ENCODE measurements at places on chromosomes 5 and 9.

DNA sequence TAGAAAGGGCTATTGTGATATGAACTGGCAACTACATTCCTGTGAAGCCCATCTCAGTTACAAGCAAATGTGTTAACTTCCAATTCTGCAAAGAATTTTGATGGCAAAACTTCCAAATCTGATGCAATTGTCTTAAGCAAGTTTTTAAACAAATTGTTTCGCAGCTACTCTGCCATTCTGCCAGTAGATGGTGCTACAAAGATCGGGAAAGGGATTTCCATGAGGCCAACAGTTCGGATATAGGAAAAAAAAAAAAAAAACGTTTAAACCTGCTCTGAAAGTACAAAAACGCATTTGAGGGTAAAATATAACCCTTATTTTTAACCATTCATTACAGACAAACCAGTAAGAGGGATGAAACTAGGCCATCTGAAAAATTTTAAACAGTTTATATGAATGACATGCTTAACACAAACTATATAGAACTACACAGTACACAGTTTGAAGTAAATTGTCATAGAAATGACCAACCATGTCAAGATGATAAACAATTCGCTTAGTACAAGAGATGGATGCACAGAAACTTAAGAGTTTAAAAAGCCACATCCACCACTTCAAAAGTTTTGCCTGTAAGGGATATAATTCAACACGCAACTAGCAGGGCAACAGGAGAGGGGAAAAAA, 2.2 kb downstream of the HNRNPA0 start:
- DNase-seq: peak; percentile 76

DNA sequence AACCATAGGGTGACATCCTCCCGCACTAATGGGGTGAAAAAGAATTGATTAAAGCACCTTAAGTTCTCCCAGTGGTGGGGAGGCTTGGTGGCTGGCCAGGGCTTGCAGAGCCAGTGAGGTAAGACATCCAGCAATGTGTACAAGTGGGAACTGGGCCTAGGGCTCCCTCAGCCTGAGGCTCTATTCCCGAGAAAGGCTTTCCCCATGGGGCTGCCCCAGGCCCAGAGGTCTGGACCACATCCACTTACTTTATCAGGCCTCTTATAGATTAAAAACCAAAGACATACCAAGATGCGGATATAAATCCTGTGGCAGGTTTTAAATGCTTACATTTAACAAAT, 35.3 kb downstream of the C5orf15 start:
- no peak for DNase-seq

DNA sequence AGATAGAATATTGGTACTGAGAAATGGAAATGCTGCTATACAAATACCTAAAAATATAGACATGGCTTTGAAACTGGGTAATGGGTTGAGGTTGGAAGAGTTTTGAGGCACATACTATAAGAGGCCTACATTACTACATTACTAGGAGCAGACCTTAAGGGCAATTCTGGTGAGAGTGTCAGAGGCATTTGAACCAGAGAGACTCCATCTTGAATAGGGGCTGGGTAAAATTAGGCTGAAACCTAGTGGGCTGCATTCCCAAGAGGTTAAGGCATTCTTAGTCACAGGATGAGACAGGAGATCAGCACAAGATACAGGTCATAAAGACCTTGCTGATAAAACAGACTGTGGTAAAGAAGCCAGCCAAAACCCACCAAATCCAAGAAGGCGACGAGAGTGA, 104.6 kb upstream of the ADRA1B start:
- no peak for DNase-seq

DNA sequence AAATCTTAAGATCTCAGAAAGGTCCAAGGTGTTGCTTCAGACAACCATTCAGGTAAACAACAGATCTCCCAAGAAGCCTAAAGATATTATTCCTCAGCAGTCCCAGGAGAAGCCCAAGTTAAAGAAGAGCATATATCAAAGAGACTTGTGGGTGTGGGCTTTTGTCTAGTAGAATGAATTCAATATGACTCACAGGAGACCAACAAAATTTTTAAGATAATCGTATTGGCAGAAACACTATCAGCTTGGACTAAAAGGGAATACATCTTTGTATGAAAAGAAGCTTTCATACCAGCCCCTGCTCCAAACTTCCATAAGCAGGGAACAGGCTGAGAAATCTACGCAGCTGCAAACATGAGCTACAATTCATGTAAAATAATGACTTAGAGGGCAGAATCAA, 10.2 kb downstream of the CTNNAL1 start:
- no peak for DNase-seq

GRCh38 chr9:19408316-19408692, 505 bp upstream of the ACER2 start:
- no peak for DNase-seq

- no peak for DNase-seq
Measured at GRCh38 chr9:6785682-6786081, 27.9 kb downstream of the KDM4C start.

- no peak for DNase-seq
Measured at GRCh38 chr5:56106837-56107236, 112.1 kb upstream of the IL6ST start.

GRCh38 chr9:98056269-98057137, at the start of gene NANS:
TSS of gene NANS (plus strand) at chr9:98056732. CDS start at chr9:98056809, 77 bp downstream.
- peak; percentile 70 for DNase-seq

DNA sequence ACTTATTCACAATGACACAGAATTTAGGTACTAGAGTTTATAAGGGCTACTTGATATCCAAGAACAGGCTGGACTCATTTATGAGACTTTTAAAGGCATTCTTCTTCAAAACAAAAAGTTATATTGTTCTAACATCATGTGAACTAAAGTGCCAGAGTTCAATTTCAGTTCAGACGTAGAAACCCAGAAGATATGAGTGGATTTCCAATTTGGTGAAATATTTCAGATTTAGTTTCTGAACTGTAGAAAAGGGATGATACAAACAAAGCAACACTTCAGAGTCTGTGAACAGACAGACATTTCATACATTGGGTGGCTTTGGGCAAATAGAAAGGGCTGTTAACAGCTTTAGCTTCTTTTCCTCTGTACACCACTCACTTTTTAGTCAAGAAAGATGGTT, 384.0 kb downstream of the NR2F1-AS1 start:
- DNase-seq: no peak

DNA sequence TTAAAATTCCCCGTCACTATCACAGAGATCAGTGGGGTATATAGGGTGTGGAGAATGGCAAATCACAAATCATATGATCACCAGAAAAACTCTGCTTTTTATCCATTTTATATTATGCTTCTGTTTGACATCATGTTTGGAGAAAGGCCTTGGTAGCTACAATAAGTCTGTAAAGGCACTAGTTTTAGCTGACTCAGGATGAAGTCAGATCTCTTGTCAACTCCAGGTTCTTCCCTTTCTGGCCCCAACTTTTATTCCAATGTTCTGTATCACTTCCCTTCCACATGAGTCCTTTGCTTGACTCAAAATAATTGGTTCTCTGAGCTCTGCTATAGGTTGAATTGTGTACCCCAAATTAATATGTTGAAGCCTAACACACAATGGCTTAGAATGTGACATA, 484.9 kb downstream of the PTPRD start:
- DNase-seq: no peak

GRCh38 chr9:81686614-81687520, 2.5 kb downstream of the TLE1 start:
- peak; percentile 80 for DNase-seq

Data from T47D (cell line).